ENCODE measurements at places on chromosomes 12 and 14. TPM values are rescaled to one million over a fixed set of nuclear protein-coding genes. Genes with fewer than 3 reads are reported as not detected.
A peak's percentile ranks its signal among the peaks of the same experiment; 100 is the strongest.

Gene SOAT2
- not detected for total RNA-seq

Gene GLS2
- total RNA-seq, result 0.53 TPM

Gene NAV3
- total RNA-seq, result 5.8 TPM

GRCh38 chr14:52692248-52692962, 3.0 kb downstream of the ERO1A start:
- no peak for DNase-seq

DNA sequence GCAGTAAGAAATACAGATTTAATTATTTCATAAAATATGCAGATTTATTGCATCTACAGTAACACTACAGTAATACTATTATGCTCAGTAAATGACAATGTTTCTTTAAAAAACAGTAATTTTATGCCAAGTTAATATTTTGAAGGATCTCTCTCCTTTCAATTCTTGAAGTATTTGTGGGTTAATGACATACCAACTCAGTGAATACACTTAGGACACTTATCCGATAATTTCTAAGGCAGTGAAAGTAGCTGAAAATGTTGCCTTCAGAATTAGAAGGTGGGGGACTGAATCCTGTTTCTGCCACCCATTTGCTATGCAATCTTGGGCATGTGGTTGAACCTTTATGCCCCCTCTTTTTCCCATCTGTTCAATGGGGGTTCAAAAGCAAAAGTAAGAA, 24.8 kb upstream of the IFNG-AS1 start:
- DNase-seq, result no peak

- peak; percentile 58 for DNase-seq
Measured at GRCh38 chr14:57865403-57866198, at the start of gene SLC35F4. Gene SLC35F4, minus strand, starts transcription at chr14:57866092.

DNA sequence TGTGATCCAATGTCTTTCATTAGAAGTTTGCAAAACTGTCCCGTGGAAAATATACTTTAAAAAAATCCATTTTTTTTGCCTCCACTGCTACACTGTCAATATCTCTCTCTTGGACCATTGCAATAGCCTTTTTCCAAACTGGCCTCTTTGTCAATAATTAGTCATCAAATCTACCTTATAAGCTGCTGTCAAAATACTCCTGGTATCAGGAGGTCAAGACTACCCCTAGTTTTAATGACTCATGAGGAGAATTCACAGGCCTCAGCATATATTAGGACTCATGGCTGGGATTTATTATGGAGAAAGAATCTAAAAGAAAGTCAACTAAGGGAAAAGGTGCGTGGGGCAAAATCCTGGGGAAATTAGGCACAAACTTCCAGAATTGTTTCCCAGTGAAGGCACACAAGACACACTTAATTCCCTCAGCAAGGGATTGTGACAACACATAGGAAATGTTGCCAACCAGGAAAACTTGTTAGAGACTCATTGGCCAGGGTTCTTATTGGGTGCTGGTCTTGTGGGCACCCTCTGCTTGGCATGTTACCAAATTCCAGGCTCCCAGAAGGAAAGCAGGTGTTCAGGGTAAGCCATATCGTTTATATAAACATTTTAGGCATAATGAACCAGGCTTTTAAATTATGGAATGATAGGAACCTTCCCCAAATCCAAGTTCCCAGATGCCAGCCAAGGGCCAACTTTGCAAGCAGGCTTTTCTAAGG, 56.1 kb downstream of the TMEM117 start:
- no peak for DNase-seq

DNA sequence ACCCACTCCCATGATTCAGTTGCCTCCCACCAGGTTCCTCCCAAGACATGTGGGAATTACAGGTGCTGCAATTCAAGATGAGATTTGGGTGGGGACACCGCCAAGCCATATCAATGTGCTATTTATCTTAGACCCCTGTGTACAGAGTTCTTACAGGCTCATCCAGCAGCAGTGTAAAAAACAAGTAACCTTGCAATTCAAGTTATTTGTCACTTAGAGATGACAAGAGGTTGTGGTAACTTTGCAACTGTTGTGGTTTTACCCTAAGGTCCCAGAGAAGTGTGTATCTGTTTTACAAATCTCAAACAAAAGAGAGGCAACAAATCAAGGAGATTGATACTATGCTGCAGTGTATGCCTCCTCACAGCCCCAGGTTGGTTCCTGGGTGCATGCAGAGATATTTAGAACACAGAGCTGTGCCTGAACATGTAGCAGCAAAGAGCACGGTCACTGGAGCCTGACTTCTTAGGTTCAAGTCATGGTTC, 11.5 kb upstream of the HELB start:
- DNase-seq, result no peak

DNA sequence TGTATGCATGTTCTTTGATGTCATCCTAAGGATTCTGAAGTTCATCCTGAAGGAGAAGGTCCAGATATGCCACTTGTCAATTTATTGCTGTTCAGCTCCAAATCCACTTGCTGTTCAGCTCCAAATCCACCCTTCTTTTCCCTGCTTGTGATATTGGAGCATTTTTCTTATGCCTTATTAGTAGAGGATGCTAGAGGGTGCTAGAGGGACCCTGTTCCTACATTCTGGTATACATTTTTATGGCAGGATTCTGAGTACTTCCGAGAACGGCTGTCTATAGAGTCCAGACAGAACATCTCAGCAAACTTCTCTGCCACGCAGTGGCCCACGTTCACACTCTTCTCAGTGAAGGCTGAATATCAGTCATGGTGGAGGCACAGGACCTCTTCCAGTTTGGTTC, 406.7 kb downstream of the NOVA1 start:
- DNase-seq, result no peak

DNA sequence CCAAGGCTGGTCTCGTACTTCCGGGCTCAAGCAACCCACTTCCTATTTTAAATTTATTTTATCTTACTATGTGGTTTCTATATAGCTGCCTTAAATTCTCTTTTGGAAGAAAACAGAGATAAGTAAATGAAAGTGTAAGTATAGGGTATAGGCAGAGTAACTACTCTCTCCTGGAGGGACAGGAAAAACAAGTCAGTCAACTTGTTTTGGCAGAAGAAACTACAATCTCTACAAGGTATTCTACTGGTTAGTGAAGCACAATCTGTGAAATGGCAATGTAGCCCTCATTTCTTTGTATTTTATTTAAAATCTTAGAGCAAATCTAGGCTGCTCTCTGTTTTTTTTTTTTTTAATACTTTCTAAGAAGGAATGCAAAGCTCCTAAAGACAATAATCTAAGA, 55.4 kb downstream of the UBR7 start:
- DNase-seq, result no peak
